Fibroblast of villous mesenchyme (primary cell): ENCODE measurements at places on chromosomes 3 and 15. TPM values are rescaled to one million over a fixed set of nuclear protein-coding genes. Genes with fewer than 3 reads are reported as not detected.

The P2RY1 gene
- total RNA-seq: 0.32 and 0.43 TPM in 2 replicates

The MRPL46 gene
- 11.6 and 18.6 TPM in 2 replicates for total RNA-seq

The MTMR10 gene
- total RNA-seq: 25.4 and 37.6 TPM in 2 replicates

The MYZAP gene
- under 0.01 and 0.43 TPM in 2 replicates for total RNA-seq

The GREM1 gene
- 527 and 613 TPM in 2 replicates for total RNA-seq

The CHDH gene
- under 0.01 and 0.32 TPM in 2 replicates for total RNA-seq

The MAP6D1 gene
- total RNA-seq: 2.9 and 3.5 TPM in 2 replicates

The ERICH6 gene
- 0.32 and 0.43 TPM in 2 replicates for total RNA-seq

The GOLGA6D gene
- total RNA-seq: not detected in 2 replicates

The ACKR4 gene
- total RNA-seq: 2.9 and 9.5 TPM in 2 replicates

The GOLGA8M gene
- total RNA-seq: under 0.01 and 1.3 TPM in 2 replicates

The GABRA5 gene
- 0.32 and 0.43 TPM in 2 replicates for total RNA-seq

The PLAAT1 gene
- not detected in 2 replicates for total RNA-seq

The CACNA2D2 gene
- total RNA-seq: not detected in 2 replicates

The SLC28A2 gene
- total RNA-seq: not detected in 2 replicates

The UBP1 gene
- total RNA-seq: 70.9 and 79.5 TPM in 2 replicates

The PLSCR4 gene
- total RNA-seq: 13.5 and 22.9 TPM in 2 replicates

The GBE1 gene
- 169 and 231 TPM in 2 replicates for total RNA-seq

The ALPK3 gene
- 0.86 and 1.3 TPM in 2 replicates for total RNA-seq

The MYL3 gene
- 0.97 and 1.7 TPM in 2 replicates for total RNA-seq

The SLC25A20 gene
- total RNA-seq: 14.5 and 20.7 TPM in 2 replicates

The NR1I2 gene
- total RNA-seq: under 0.01 TPM in 2 replicates

The LMOD3 gene
- total RNA-seq: not detected in 2 replicates

The GDPGP1 gene
- total RNA-seq: 5.2 and 5.6 TPM in 2 replicates

The TEX55 gene
- total RNA-seq: not detected in 2 replicates

The SPTBN5 gene
- total RNA-seq: 0.32 and 0.43 TPM in 2 replicates
